CD4-positive, alpha-beta T cell treated with Interferon gamma for 1 hour (primary cell): ENCODE measurements at places on chromosomes 11 and 22.

- no peak for DNase-seq
Measured at GRCh38 chr11:61082931-61083531, 19.3 kb upstream of the CD5 start.

DNA sequence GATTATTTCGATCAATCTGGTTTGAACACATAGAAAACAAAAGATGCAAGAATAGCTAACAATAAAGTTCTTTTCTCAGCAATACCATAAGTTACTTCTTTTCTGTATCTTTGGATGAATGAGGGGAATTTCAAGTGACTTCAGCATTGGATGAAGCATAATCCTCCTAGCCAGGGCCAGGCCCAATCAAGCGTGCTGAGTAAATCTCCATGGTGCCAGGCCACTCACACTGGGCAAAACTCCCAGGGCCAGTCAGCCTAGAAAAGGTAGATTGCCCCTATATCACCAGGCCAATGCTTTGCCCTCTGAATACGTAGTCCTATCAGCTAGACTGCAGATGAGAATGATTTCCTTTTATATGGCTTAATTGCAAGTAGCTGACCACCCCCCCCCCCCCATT, 6.0 kb downstream of the CNTF start:
- no peak for DNase-seq

DNA sequence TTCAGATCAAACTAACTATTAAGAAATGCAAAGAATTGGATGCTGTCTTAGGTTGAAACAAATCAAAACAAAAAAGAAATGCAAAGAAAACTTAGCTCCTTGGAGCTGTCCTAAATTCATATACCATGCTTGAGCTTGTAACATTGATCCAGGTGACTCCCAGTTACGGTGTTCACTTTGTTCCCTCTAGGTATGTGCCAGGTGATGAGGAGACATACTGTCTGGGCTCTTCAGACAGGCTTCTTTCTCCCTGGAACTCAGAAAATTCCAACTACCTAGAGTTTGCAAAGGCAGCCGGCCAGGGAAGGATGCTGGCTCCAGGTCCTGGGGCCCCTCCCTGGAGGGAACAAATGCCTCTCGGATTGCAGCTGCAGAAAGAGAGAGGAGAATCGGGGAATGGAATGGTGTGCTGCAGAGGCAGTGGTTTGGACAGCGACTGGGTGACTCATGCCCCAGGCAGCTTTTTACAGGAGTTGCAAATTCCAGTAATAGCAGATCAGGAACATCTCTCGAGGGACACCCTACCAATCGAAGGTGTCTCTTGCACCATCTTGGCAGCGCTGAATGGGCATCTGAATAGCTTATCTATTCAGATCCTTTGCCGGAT, 12.3 kb upstream of the ASPHD2 start:
- DNase-seq: no peak

DNA sequence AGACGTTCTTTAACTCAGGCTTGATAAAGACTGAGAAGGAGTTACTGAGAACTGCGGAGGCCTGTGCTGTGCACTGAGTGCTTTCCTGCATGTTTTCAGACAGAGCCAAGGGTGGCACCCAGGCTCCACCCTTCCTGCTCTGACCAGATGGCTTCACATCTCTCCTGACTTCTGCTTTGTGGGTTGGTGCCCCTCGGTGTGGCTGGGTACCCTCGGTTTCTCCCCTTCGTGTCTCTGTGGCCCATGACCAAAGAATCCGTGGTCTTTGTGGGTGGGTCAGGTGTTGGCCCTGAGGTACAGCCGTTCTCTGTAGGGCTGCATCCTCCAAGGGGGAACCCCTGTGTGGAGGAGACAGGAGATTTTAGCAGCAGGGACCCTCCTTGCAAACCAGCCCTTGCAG, 34.3 kb downstream of the GRIK4 start:
- peak; percentile 5 for DNase-seq

DNA sequence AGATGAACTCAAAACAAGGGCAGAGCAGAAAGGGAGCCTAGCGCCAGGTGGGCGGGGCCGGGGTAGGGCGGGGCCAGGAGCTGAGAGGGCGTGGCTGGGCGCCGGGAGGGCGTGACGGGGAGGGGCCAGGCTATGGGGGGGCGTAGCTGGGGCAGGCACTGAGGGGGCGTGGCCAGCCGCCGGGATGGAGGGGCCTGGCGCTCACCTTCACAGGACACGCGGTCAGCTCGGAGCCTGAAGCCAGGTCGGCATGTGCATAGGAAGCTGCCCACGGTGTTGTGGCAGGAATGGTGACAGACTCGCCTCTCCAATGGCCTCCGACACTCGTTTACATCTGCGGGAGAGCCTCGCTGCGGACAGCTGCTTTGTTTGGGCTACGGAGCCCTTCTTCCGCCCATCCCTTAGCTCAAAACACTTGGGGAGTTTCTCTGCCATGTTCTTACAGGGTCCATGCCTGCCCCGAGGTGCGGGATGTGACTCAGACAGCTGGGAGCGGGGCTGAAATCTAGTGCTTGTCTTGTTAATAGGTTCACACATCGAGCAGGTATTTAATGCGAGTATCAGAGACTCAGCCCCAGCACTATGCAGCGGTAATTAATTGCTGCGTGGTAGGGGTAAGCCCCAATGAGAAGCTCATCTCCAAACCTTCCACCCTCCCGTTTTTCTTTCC, 13.4 kb downstream of the VWCE start:
- DNase-seq: no peak

DNA sequence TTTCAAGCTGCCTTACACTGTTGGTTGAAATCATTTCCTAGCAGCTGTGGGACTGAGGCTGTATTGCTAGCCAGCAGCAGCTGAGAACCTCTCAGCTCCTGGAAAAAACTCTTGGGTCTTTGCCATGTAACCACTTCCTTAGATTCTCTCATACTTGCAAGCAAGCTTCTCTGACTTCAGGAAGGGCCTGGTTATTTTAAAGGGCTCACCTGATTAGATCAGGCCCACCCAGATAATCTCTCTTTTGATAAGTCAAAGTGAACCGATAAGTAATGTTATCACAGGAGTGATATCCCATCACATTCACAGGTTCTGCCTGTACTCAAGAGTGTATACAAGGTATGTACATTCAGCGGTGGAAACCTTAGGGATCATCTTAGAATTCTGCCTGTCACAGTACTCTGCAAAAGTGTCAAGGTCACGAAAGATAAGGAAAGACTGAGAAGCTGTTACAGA, 7.4 kb upstream of the CLPB start:
- no peak for DNase-seq

- DNase-seq: no peak
Measured at GRCh38 chr11:116224154-116224888, 548.5 kb downstream of the BUD13 start.

DNA sequence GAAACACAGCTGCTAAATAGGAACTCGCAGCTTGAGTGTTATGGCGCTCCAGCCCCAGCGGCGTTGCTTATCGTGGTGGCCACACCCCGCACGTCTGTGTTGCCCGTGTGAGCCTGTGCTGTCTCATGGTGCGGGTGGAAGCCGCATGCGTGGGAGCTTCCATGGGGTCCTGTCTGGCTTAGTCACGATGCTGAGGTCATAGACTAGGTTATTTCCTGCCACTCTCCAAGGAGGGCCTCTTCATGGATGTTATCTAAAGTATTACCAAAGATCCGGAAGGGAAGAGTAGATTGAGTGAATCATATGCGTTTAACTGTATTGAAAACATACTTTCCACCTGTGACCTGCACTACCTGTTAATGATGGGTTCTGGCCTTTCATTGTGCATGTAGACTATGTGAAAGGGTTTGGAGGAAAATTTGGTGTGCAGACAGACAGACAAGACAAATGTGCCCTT, 21.7 kb downstream of the CTTN start:
- DNase-seq: no peak

DNA sequence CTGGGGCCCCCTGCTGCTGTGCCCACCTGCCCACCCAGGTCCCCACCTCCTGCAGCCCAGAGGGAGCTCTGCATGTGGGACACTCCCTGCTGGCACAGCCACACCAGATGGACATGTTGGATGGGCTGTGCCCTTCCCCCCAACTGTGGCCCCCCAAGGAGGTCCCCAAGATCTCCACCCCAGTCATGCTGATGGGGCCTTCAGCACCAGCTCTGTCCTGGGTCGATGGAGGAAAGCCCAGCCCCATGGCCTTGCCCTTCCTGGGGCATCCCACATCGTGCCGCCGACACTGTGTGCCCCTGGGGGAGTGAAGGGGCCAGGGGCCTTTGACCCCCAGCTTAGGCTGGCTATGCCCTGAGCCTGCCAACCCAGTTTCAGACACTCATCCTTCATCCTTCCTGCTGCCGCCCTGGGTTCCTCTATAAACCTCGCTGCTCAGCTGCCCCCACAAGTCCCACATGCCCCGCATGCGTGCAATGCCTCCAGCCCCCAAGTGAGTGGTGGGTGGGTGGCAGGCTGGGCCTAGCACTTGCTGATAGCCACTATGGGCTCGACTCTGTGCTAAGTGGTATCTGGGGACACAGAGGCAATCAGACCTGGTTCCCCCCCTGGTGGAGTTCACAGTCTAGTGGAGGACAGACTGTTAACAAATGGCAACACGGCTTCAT, 3.9 kb upstream of the DPP3 start:
- DNase-seq: no peak

DNA sequence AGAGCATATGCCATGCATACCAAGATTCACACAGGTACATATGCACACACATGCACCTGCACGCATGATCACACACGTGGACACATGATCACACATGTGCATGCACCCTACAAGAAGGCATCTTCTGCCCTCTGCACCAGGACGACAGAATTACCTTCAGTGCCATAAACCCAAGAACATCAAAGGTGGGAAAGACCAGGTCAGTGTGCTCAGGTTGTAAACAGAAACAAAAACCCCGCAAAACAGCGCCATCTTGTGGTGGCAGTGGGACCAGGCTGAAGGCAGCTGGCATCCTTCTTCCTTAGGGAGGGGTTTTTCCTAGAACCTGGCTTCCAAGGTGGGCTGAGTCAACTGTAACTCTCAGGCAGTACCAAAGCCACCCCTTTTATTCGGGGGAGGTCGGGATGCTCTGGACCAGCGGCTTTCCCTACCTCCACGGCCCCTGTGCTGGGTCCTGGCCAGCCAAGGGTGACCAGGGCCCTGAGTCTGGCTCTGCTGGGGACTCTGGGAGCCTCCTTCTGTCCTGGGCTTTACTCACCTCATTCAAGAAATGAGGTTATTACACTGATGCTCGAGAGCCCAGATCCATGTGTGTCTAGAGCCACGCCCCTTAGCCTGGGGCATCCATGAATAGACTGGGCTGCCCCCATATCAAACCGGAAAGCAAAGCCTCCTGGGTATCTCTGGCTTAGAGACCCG, 69.4 kb upstream of the FGF3 start:
- peak; percentile 20 for DNase-seq

GRCh38 chr11:101797335-101797734, 117.5 kb upstream of the CEP126 start:
- DNase-seq: no peak
